ENCODE measurements at places on chromosomes 4 and X.

DNA sequence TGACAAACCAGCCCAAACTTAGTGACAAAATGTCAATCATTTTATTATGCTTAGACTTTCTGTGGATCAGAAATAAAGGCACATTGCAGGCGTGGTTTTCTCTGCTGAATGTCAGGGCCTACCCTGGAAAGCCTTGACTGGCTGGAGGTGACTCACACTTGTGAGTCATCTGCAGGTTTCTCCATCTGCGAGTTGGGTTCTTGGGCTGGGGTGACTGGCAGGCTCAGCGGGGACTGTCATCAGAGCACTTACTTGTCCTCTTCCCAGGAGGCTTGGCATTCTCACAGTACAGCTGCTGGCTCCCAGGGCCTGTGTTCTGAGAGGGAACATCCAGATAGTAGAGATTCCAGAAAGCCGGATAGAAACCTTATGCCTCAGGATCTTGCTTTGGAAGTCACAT, 153.8 kb upstream of the AGA start:
- DNase-seq: peak; percentile 9

DNA sequence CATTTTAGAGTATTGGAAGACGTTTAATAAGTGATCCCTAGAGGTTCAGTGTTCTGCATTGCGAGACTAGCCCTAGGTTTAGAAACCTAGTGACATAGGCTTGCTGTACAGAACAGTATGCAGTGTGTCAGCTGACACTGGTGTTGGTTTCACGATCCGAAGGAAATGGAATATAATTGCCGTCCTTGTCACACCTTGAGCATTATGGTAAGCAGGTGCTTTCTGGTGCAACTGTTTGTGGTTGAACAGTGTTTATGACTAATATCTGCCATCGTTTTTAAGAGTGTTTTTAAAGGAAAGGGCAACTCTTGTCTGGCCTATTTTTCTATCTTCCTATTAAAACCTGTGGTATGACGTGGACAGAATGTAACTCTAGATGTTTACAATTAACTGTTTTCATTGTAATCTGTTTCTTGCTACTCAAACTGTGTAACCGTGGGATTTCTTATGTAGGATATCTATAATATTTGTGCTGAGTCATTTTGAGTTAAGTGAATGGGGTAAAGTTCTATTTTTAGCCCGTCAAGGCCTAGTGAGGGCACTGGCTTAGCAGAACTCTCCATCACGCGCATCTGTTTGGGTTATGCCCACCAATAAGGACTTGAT, 53.8 kb upstream of the TBC1D14 start:
- DNase-seq: peak; percentile 52

DNA sequence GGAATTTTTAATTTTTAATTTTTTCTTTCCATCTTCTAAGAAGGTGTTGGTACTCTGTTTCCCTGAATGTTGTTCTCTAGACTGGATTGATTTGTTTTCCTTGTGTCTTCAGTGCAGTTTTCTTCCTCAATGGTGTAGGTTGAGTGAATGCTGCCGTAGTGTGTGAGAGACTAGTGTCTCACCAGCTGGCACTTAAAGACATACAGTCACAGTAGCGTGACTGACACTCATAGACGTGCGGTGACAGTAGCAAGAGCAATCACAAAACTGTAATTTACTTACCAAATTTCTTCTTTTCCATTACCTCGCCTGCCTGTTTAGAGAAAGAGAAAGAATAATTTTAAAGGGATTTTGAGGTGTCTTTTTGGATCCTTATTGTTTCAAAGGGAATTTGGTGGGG, 21.4 kb upstream of the PGM2 start:
- DNase-seq: no peak

- no peak for DNase-seq
Measured at GRCh38 chr4:6772223-6772928, 10.2 kb upstream of the KIAA0232 start.

DNA sequence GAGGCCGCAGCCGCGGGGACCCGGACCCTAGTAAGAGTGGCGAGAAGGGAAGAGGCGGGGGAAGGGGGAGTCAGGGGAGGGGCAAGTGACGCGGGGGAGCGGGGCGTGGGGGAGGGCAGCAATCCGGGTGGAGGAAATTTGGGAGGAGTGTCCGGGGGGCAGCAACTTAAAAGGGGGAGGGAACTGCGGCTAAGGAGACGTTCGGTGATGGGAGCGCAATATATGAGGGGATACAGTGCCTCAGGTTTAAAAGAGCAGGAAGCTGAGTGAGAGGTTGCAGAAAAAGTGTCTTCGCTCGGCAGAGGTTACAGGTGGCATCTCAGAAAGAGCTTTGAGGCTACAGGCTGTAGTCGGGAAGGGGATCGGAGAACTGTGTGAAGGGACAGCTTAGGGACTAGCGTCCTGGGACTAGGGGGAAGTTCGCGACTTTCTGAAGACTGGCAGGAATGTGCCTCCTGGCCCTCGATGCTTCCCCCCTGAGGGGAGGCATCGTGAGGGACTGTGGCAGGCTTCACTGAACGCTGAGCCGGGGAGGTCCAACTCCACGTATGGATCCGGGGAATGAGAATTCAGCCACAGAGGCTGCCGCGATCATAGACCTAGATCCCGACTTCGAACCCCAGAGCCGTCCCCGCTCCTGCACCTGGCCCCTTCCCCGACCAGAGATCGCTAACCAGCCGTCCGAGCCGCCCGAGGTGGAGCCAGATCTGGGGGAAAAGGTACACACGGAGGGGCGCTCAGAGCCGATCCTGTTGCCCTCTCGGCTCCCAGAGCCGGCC, 519 bp downstream of the FOXO4 start:
- no peak for DNase-seq

DNA sequence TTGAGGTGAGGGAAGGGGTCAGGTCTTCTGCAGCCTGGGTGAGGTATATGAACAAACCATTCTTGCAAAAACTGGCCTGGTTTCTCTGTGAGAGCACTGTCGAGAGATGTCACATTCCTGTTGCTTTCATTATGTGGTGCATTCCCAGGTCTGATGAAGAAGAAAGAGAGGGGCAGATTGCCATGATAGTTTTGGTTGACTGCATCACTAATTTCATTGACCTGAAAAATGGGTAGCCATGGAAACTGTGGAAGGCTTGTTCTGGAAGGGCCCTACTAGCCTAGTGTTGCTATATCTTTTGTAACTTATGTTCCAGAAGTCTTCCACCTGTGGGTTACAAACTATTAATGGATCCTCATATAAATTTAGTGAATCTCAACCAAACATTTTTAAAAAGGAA, 32.9 kb upstream of the CYBB start:
- no peak for DNase-seq

GRCh38 chrX:17944833-17945497, 83.9 kb upstream of the RAI2 start:
- no peak for DNase-seq

DNA sequence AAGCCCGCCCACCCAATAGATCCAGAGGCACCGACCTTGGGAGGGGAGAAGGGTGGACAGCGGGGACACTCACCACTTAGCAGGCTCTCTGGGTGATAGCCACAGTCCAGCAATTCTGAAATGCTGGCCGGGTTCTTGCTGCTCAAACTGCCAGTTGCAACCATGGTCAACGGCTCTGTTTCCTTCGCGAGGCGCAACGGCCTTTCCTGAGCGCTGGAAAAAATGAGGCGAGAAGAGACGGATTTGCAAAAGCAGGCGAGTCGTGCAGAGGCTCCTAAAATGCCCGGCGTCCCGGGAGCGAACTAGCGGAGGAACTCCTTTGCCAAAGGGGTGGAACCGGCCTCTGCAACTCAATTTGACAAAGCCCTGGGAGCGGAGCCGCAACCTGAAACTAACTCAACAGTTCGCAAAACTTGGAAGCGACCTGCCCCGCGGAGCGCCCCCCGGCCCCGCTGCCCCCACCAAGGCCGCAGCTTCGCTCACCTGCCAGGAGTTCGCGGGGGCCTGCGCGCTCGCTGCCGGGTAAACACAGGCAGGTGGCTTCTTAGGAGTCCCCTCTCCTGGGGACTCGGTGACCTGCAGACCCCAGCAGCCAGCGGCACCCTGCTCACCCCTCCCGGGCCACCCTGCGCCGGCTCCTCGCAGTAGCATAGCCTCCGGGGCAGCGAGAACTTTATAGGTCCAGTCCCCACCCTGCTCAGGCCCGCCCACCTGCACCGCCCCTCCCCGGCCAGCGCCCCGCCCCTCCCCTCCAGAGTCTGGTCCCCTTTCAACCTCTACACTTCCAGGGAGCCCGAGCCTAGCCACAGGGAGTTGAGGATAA, at the start of gene DDIT4L:
Gene DDIT4L, minus strand, starts transcription at position 649 of the 823 bp plus-strand sequence. Its CDS starts 485 bp downstream, at position 164.
- DNase-seq: no peak

GRCh38 chr4:85423431-85423830, 51.5 kb upstream of the ARHGAP24 start:
- DNase-seq: no peak
